Right atrium auricular region (tissue), 2 donors: ENCODE measurements at places on chromosomes 3 and 15.

- no peak for DNase-seq
Measured at GRCh38 chr3:80526153-80526552, 758.4 kb upstream of the ROBO1 start.

DNA sequence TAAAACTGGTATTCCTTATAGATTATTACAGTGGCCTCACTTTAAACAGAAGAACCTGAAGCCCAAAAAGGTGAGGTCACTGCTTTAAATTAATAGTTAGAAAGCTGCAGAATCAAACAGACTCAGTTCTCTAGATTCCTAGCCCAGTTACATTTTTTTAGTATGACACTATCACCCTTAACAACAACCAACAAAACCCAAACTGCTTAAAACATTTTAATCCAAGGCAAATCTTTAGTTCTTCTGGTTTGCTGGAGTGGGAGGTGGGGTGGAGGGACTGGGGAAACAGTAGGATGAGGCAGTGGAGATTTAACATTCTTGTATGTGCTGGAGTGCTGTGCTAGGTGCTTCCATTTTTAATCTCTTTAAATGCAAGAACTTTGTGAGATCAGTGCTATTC lies 631.6 kb upstream of the KCNMB2 start:
- DNase-seq = no peak

DNA sequence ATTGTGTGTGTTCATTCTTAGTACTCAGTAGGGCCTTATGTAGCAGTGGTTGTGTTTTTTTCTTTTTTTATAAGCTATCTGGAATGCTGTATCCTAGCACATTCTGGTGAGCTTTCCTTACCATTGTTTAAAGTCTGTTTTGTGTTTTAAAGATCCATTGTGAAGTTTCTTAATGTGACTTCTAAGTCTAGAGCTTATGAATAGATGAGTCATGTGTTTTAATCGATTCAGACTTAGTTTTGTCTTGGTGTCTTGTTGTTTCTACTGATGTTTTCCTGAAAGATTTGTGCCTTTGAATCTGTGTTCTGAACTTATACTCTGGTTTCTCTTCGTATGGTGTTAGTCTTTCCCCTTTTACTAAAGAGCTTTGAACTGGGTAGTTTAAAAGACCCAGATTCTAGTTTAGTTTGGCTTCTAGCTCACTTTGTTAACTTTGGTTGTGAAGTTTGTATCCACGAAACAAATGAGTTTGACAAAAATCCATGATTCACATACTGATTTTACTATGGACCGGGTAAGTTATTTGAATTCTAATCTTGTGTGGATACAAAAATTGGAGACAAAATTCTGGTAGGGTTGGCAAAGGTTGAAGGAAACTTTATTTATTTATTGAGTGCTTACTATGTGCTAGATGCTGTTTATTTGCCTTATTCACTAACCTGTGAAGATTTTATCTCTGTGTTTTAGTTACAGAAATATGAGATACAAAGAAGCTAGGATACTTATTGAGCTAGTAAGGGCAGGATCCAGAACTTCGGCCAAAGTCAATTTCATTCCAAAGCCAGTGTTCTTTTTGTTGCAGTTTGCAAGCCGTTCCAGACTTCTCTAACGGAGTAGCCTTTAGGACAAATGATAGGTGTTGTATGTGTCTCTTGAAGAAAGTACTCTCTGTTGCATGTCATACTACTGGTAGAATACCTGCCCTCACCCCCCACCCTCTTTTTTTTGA lies 24.8 kb downstream of the AKAP13 start:
- no peak for DNase-seq

GRCh38 chr3:184582646-184583577 lies 21.3 kb downstream of the EPHB3 start:
- peak; percentile 77 for DNase-seq

DNA sequence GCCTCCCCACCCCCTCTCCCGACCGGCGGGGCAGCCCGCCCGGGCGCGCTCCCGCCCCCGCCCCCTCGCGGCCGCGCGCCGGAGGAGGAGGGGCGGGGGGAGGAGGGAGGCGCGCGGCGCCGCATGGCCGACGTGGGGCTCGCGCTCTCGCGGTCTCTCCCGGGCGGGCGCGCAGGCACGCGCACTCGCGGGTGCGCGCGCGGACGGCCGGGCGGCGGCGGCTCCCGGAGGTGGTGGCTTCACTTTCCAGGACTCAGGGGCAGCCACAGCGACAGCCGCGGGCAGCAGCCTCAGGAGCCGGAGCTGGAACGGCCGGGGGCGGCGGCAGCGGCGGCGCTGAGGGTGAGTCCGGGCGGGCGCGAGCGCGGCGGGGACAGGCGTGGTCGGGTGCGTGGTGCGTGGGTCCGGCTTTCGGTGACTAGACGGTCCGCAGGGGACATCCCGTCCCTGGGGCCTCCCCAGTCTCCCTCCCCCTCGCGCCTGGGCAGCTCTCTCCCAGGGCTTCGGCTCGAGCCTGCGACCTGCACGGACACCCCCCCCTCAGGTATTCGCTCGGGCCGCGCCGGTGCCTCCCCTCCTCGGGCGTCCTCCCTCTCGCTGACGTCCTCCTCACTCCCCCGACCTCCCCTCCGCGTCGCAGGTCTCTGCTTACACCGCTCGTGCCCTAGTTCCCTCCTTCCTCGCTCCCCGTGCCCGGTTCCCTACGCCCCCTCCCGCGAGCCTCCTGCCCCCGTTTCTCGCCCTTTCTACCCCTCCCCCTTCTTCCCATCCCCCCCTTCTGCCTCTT lies at the start of gene UBE2E2:
Gene UBE2E2, plus strand, starts transcription at position 407 of the 787 bp plus-strand sequence.
- DNase-seq = peak; percentile 64

- no peak for DNase-seq
Measured at GRCh38 chr3:141103067-141103466, 51.9 kb downstream of the SPSB4 start.

- DNase-seq = no peak
Measured at GRCh38 chr3:22933841-22934116, 269.3 kb upstream of the UBE2E2 start.

GRCh38 chr15:63595065-63595464 lies 2.1 kb upstream of the FBXL22 start:
- no peak for DNase-seq

GRCh38 chr3:177060492-177060891 lies 136.8 kb downstream of the TBL1XR1 start:
- no peak for DNase-seq

DNA sequence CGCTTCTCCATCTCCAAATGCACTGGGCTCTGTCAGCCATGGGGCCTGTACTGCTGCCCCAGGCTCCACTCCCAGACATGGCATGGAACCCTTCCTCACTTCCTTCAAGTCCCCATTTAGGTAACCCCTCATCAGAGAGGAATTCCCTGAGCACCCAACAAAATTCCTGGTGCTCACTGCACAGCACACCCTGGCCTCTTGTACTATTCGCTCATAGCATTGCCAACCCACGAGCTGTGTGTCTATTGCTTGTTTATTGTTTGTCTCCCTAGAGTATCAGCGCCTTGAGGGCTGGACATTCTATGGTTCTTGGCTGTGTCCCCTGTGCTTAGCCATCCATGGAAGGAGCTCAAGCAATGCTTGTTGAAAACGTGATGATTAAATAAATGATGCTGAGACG lies 46.1 kb upstream of the SLCO2A1 start:
- no peak for DNase-seq

DNA sequence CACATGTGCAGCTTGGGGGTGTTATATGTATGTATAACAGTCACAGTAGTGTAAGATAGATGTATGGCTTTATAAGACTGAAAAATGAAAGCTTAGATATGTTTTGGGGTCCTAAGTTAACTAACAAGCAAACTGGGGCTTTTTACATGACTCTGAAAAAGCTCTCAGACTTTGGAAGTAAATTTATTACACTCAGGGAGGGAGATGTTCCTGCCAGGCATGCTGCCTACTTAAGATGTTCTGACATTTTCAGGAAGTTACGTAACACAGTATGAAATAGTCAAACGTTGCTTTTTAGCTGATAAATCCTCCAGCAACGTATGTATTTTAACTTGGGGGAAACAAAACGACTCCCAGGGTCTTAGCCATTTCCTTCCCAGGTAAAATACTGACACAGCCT lies 1.7 kb upstream of the IFT57 start:
- no peak for DNase-seq

DNA sequence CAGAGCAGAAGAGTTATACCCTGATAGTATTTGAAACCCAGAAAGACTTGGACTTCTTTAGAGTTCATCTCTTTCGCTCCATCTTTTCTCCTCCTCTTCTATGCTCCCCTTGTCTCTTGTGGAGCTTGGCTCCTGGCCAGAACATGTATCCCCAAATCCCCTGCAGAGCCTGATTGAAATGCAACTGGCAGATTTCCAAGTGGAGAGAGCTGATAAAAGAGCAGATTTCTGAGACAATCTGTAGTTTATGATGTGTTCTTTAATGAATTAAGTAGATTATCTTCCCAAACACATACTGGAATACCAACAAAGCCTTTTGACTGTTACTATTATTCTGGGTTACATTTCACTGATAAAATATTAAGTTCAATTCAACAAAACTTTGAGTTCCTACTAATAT lies 33.4 kb downstream of the UNC13C start:
- DNase-seq = no peak

DNA sequence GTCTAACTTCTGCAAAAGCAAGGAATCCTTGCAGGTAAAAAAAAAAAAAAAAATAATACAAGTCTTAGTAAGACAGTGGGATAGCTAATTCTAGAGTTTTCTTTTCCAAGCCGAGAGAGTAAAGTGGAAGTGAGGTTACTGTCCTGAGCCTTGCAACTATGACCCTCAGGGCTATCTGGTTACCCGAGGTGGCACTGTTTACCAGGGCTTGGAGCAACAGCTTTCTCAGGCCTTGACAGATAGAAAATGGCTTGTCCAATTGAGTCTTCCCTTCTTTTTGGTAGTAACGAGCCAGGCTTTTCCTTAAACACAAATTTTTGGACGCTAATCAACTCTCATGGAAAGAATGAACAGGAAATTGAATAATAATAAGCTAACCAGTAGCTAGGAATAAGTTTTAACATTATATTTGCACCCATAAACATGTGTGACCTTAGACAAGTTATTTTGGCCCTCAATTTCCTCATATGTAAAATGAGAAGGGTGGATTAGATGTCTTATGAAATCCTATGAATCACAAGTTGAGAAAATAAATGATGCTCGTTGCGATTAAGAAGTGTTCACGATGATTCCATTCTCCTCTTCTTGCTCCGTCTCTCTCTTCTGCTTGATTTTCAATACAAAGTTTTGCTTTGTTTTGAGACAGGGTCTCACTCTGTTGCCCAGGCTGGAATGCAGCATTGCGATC lies 236.9 kb upstream of the KBTBD8 start:
- DNase-seq = no peak

- DNase-seq = no peak
Measured at GRCh38 chr3:11381141-11381540, 108.9 kb downstream of the ATG7 start.

DNA sequence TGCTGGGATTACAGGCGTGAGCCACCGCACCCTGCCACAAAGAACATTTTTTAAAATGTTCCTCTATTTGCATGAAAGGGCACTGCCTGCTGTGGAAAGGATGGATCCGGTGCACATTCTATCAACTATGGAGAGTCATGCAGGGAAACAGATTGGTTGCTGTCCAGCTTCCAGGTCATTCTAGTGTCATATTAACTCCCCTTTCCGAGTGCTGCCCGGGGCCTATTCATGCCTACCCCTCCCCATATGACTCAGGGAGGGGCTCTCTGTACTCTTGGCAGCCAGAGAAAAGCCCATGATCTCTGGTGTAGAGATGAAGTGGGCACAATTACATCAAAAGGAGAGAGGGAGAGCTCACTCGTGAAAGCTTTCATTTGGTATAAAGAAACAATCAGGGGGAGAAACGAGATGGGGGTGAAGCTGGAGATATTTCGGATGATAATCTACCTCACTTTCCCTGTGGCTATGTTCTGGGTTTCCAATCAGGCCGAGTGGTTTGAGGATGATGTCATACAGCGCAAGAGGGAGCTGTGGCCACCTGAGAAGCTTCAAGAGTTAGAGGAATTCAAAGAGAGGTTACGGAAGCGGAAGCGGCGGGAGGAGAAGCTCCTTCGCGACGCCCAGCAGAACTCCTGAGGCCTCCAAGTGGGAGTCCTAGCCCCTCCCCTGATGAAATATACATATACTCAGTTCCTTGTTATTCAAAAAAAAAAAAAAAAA lies 16.1 kb upstream of the AHSG start:
- no peak for DNase-seq

DNA sequence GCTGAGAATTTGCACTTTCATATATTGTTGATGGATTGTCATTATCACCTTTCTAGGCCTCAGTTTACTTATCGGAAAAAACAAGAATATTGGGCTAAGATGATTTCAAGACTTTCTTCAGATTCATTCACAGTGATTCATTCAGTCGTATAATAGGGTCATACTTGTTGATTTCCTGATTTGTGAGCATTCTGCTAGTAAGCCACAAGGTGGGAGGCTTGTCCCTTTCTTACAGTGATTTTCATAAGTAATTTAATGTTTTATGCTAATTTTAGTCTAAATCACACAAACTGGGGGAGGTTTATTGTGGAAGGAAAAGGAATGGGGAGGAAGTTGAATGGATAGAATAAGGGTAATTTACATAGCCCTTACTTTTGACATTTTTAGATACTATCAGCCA lies 126.8 kb upstream of the GOLGA6L4 start:
- DNase-seq = no peak

- DNase-seq = no peak
Measured at GRCh38 chr3:129415830-129416229, 12.6 kb downstream of the EFCAB12 start.
